EH (cell line): ENCODE measurements at places on chromosomes 2 and 18.

DNA sequence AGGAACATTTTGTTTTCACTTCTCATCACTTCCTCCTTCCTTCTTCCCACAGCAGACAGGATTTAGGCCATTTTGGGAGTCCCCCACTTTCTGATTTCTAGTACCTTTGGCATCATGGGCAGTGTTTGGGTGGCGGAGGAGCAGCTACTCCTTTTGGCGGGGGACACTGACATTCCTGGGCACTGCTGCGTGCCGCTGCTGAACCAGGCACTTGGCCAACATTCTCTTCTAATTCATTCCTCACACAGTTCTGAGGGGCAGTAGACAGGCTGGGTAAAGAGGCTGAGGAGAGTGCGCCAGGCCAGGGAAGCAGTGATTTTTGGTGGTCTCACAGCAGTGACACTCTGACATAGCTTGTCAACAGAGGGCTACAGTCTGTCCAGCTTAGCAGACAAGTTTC lies 270.2 kb downstream of the LOXHD1 start:
- DNase-seq, result peak; percentile 35

DNA sequence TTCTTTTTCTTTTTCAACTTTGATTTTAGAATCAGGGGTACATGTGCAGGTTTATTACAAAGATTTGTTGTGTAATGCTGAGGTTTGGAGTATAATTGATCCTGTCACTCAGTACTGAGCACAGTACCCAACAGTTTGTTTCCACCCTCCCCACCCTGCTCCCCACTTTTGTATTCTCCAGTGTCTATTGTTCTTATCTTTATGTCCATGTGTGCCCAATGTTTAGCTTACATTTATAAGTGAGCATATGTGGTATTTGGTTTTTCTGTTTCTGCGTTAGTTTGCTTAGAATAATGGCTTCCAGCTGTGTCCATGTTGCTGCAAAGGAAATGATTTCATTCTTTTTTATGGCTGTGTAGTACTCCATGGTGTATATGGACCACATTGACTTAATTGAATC lies 43.1 kb downstream of the RDH14 start:
- no peak for DNase-seq

DNA sequence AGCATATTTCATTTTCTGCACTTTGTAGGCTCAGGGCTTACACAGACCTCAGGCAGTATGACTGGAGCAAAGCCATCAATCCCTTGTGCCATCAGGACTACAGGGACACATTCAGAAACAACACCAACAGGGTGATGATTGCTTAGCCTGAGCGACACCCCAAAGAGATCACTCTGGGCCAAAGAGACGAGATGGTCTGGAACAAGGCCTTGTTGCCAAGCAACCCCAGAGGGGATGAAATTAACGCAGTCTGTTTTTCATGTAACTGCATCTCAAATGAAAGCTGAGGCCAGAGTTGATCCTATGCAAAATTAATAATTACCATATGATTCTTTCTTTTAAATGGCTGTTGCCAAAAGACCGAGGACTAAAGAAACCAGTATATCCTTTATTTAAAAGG lies 20.2 kb upstream of the B3GNT2 start:
- DNase-seq, result no peak

GRCh38 chr2:25388491-25388890 lies 46.8 kb upstream of the DNMT3A start:
- DNase-seq, result no peak

GRCh38 chr2:126878601-126879000 lies 20.1 kb upstream of the TEX51 start:
- no peak for DNase-seq

DNA sequence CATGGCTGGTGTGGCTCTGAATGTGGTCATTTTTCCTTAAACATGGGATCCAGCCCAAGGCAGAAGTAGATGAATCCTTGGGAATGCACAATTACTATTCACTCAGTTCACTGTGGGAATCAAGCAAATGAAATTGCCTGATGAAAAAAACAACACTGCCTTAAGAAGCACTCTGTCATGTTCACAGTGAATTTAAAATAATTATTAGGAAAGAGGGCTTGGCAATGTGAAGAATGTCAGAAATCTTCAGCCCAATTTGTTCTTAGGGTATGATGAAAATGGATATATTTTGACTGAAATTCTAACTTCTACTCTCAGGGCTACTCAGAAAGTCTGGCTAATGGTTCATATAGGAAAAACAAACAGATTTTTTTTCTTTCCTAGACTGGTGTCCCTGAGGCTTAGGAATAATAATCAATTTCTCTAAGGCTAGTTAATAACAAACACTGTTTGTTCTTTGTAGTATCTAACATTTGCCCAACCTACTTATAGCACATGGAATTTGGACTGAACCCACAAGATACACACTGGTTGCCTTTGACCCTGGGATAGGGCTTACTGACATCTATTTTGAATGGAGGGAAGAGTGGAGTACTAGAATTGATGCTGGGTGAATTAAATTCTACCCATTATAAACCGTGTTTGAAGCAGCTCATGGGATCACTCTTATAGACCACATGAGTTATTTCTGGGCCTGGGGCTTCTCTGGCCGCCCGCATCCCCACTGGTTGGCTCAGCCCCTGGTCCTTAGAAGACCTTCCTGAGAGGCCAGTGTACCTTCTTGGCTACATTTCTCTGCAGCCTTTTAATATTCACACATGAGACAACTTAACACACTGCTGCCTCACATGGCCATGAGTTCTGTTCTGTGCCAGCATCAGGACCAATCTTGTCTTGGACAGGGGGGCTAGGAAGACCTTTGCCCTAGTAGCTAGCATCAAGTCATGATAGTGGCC lies 8.3 kb upstream of the MRPL33 start:
- DNase-seq, result peak; percentile 82

GRCh38 chr2:72627083-72627482 lies 198.8 kb downstream of the EXOC6B start:
- no peak for DNase-seq

DNA sequence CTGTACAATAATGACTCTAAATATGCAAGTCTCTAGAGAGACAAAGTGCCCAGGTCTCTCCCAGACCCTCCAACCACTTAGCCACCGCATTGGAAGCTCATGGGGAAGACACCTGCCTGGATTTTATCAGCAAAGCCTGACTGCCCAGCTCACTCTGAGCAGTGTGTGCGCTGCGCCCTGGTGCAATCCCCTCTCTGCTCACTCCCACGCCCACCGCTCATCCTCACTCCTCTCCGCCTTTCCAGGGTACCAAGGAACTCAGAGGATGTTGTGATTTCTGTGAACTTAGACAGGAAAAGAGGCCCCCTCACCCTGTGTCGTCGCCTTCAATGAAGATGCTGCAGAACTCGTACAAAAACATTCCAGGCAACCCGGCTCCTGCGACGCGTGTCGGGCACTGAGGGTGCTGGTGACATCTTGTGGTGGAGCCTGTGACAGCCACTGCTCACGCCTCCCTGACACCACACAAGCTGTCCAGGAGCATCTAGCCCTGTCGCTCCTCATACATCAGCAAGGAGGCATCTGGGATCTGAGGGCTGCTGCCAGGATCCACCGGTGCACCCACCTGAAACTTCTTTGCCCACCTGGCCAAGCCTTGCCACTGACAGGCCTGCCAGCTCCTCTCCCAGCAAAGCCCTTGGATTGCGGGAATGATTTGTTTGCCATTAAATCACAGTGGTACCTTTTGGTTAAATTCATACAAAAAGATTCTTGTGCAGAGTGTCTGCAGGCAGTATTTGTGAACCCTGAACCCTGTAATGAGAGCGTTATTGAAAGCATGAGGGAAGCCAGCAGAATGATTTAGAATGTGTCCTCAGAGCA lies 220.4 kb downstream of the ZNF516 start:
- peak; percentile 22 for DNase-seq

GRCh38 chr2:156908825-156909224 lies 348.7 kb upstream of the GALNT5 start:
- DNase-seq, result peak; percentile 66

DNA sequence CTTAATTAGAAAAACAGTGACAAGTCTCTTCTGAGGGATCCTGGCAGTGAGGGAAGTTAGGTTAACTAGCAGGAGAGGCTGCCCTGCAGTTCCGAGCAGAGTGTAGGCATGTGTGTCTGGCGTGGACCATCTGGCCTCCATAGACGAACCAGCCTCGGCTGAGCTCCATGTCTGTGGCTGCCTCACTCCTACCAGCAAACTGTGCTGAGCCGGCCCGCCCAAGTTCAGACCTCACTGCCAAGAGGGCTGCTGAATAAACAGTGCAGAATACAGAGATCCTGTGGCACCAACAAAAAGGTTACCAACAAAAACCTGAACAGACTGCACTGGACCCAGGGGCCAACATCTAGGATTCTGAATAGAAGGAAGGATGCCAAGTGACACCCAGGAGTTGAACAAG lies 27.3 kb downstream of the INO80C start:
- DNase-seq, result no peak

DNA sequence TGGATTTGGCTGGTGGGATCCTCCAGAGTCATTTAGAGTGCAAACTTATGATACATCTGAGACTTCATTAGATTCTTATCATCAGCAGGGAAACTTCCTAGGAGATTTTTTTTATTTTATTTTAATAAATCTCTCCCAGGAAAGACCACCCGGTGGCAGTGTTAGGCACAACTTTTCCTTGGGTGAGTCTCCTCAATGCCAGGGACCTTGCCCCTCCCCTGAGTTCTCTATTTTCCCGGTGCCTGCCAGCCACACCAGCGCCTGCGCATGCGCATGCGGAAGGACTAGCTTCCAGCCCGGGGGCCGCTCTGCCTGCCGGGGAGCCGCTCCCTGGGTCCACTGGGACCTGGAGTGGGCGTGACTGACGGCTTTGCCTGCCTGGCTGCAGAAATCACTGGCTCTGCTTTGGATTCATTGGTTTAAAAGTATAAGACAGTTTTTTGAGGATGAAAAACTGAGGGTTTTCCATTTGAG lies 86.6 kb downstream of the TMEM182 start:
- peak; percentile 2 for DNase-seq

DNA sequence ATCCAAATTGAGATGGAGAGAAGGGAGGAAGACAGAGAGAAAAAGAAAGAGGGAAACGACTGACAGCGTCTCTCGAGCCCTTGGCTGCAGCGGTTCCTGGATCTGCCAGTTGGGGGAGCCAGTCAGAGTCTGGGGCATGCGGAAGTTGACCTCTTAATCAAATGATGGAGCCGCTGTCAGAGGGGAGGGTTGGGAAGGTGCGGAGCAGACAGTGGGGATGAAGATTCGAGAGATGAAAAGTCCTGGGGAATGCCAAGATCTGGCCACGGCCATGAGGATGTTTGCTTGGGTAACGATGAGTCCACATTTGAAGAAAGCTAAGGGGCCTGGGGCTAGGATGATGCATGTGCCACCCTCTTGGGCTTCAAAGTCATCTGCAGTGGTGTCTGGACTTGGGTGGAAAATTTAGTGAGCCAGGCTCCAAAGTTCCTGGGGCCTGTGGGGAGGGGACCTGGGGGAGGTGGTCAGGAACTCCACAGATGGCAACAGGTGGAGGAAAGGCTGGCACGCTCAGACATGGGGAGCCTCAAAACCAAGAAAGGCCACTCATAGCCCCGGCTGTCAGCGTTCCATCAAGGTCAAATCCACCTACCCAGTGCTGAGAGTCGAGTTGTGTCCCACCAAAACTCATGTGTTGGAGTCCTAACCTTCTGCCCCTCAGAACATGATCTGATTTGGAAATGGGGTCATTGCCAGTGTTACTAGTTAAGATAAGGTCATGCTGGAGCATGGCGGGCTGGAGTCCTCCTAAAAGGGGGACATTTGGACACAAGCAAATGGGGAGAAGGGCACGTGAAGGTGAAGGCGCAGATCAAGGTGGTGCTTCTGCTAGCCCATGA lies 200.1 kb downstream of the NDUFA10 start:
- no peak for DNase-seq

- DNase-seq, result no peak
These were observed 149.4 kb downstream of the DTNA start for GRCh38 chr18:34859496-34859895.

- DNase-seq, result peak; percentile 44
These were observed 38.1 kb downstream of the SCN2A start for GRCh38 chr2:165277295-165277694.

GRCh38 chr2:146677280-146677679 lies 1167.5 kb upstream of the ACVR2A start:
- peak; percentile 5 for DNase-seq
